ENCODE measurements at places on chromosomes 7 and 10.

GRCh38 chr7:74412603-74413002 lies 41.1 kb upstream of the GTF2IRD1 start:
- DNase-seq = no peak

DNA sequence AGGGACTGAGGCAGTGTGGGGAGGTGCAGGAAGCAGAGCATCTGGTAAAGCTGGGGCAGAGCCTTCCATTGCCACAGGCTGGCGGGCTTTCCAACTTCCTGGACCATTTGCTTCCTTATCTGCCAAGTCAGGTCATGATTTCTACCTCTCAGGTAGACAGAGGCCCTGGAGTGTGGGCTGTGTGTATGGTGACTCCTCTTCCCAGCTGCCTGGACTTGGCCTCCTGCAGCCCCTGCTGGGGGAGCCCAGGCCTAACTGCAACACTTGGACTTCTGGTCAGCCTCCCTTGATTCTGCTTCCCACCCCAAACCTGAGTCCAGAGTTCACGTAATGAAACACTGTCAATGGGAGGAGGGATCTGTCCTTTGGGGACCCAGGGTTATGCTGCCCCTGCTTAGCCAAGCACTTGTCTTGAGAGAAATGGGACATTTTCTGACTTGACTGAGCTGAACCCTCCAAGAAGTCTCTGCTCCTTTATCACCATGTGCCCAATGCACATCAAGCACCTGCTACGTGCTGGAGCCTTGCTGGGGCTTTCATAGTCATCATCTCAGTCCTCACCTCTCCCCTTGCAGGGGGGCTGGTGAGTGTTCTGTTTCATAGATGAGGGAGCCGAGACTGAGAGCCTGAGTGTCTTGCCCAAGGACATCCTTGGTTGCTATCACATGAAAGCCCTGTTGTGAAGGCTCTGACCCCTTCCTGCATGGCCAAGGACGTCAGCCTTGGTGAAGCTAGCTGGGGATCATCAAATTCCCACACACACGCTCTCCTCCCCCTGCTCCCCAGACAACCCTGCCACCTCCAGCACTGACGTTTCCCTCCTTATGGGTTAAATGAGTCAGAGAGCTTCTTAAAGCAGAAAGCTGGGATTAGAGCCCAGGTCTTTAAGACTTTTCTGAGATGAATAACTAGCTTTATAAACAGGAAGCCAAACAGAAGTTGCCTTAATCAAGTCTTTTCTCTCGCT lies 3.4 kb downstream of the CLEC2L start:
- no peak for DNase-seq

DNA sequence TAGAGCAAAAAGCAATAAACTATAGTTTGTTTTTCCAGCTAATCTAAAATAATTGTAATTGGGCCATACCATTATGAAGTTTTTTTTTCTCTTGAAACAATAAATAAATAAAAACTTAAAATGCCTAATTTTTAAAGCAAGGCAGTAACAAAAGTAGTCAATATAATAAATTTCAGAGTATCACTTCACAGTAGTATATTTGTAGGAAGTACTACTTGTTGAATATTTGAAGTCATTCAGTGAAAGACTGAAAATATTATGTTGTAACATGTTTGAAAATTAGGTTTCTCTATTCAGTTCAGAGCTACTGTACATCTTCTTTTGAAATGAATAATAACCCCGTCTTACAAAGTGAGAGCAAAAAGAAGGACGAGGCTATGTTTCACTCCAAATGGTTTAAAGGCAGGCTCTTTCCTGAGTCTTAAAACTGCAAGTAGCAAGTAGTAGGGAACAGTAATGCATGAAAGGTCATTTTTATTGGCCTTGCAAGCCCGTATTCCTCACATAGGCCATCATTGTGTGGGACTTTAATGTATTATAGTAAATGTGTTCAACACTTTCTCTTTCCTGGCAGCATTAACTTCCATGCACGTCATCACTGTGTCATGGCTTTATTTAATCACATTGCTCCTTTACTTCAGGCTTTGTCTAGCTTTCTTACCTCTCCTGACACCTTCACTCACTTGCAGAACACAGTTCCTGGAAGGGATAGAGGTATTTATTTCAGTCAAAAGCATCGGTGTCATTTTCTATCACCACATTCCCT lies 141.4 kb downstream of the VTI1A start:
- no peak for DNase-seq

DNA sequence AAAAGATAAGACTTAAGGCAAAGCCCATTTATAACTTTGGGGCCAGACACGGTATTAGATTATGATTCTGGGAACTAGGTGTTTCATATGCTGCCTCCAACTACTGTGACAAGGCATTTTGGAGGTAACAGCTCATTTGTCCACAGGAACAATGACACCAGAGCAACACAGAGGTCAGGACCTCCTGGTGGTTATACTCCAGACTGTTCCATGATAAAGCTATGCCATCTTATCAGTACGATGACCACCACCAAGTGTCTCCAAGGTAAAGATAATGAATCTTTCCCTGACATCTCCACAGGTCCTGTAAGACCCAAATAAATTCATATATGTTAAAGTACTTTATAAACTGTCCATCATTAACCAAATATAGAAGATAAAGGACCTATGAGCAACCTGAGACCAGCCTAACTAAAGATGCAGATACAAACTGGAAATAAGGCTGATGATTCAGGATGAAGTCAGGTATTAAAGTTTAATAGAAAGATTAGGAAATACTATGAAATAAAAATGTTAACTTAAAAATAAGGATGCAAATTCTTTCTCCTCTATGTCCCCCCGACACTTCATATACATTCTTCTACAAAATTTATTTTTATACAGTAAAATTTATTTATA lies 26.2 kb downstream of the CUL2 start:
- DNase-seq = no peak

DNA sequence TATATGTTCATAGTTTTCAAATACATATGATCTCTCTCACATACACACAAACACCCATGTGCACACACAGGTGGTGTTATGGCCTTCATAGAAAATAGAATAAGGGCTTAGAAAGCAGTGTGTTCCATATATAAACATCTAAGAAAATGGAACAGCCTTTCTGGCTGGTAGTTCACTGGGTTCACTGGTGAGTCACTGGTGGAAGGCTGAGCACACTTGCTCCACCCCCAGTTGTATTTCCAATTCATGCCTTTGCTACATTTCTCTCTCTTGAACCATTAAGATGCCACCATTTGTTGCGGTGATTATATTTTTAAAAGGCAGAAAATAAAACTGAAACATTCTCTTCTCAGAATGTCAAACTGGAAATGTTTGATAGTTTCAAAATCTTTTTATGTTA lies 252.1 kb downstream of the GLI3 start:
- no peak for DNase-seq

GRCh38 chr10:103278537-103278823 lies 1.5 kb downstream of the INA start:
- DNase-seq = no peak

DNA sequence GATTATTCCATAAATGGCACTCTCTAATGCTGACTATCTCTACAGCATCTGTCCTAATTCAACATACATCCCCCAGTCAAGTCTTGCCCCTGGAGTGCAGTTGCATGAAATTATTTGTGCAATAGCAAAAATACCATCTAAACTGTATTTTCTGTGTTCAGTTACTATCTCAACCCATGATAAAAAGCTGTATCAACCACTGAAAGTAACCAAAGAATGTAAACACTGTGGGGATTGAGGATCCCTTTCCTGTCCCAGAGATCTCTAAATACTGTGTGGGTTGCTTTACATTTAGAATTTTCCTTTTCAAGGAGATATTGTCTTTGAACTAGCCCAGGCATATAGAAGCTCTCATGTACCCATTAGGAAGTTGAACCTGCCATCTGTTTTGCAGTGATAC lies 23.9 kb upstream of the DGKI start:
- no peak for DNase-seq

GRCh38 chr10:103395754-103396066 lies 565 bp downstream of the ATP5MK start:
- DNase-seq = no peak

DNA sequence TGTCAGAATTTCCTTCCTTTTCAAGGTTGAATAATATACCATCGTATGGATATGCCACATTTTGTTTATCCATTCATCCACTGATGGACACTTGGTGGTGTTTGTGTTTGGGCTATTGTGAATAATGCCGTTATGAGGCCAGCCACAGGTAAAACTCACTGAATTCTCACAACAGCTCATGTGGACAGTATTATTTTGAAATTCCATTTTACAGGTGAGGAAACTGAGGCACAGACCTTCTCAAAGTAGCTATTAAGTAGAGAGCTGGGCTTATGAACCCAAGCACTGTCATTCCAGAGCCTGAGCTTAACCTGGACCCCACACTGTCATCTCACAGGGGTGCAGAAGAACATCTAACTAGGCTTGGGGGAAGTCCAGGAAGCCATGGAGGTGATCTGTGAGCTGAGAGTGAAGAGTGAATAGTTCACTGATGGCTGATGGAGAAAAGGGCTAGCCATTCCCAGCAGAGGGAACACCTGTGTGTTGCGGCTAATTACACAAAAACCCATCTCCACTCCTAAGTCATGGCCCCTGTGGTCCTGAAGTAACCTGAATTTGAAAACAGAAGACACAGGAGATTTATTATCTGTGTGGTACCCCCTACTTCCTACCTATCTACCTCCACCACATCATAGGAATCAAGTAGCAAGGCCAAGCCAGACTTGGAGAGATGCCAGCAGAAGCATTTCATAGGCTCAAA lies 8.7 kb downstream of the INMT start:
- DNase-seq = no peak

DNA sequence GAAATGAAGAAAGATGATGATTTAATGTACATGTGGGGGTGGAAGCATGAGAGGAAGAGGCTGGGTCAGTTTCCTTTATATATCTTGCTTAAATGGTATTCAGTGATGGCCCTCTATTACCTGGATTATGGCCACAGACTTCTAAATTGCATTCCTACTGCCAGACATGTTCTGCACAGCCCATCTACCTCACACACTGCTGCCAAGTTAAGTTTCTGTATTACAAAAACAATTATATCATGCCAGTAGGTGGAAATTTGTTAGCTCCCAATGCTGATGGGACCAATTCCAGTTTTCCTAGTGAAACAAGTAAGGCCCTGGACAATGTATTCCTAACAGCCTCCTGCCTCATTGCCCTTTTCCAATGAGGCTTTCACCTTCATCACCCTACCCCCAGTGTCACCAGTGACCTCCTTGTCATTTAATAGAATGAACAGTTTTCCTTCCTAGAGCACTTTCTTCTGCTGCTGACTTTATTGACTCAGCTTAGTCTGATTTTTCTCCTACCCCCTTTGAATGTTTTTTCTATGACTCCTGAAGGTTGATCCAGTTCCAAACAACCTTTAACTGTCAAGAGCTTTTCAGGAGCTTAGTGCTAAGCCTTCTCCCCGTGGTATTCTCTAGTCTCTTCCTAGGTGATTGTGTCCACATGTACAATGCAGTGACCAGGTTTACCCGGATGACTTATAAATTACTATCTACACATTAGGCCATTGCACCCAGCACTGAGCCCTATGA lies 316.6 kb upstream of the ANKRD30A start:
- no peak for DNase-seq

GRCh38 chr10:104300002-104300735 lies 31.2 kb downstream of the GSTO2 start:
- DNase-seq = no peak

DNA sequence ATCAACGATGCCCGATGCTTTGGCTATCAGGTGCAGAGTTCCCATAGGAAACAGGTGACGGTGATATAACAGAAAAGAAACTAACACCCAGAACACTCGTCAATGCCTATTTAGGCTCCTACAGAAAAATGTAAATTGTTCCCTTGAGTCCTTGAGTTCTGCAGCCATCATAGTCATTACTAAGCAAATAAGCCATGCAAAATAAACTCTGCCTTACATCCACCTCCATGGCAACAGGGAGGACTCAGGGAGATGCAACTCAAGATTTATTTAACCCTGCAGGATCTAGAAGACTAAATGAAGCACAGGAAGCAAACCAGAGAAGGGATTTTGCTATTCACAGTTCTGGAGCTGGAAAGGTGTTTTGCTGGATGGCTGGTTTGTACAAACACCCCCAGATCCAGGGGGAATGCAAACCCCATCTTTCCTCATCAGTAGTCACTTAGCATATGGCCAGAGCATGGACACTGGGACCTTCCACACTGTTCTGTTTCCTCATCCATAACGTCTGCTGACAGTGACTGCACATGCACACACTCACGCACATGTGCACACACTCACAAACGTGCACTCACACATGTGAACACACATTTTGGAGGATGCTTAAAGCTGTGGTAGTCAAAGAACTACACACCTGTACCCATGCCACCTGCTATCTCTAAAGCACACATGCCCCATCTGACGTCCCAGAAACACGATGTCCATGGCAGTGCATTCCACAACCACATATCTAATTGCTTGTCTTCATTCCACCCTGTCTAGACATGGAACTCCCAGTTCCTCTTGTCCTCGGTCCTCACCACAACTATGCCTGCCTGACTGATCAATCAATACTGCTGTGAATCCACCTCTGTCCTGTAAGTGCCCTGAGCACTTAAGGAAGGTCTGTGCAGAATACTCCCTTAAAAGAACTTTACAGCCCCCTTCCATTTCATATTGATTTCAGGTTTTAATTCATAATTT lies 178.2 kb downstream of the COBL start:
- no peak for DNase-seq

DNA sequence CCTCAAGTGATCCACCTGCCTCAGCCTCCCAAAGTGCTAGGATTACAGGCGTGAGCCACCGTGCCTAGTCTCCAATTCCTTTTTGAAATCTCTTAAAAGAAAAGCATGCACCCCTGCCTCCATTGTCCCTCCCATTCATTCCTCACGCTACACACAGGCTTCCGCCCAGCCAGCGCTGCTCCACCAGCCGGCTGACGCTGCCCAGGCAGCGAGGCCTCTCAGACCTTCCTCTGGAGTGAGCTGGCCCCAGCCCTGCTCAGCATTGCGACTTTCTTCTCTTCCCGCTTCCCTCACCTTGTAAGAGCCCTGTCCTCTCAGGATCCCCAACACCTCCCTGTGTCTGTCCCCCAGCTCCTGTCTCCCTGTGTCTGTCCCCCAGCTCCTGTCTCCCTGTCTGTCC lies 23.6 kb downstream of the RGS10 start:
- DNase-seq = no peak

GRCh38 chr7:138358850-138359341 lies 101.2 kb upstream of the TRIM24 start:
- no peak for DNase-seq

- no peak for DNase-seq
Measured at GRCh38 chr10:26367771-26368170, 70.4 kb upstream of the APBB1IP start.

- DNase-seq = no peak
Measured at GRCh38 chr10:23053036-23053435, 42.3 kb upstream of the MSRB2 start.

DNA sequence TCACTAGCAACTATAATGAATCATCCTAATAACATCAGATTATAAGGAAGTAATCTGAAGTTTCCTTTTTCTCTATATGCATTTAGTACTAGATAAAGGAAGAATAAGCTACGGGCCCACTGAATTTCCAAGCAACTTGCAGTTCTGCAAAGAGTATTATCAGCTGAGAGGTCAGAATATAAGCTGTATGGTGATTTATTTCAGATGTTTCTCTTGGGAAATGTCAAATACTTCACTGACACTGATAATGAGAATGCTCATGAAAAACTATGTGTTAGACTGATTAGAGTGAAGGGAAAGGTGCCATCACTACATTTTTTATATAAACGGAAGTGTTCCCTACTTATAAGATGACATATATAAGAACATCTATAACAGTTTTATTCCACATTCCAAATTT lies 251.2 kb upstream of the HGF start:
- no peak for DNase-seq
